NCI-H1417 (cell line): ENCODE measurements at places on chromosomes 1 and 21.
A peak's percentile ranks its signal among the peaks of the same experiment; 100 is the strongest.

DNA sequence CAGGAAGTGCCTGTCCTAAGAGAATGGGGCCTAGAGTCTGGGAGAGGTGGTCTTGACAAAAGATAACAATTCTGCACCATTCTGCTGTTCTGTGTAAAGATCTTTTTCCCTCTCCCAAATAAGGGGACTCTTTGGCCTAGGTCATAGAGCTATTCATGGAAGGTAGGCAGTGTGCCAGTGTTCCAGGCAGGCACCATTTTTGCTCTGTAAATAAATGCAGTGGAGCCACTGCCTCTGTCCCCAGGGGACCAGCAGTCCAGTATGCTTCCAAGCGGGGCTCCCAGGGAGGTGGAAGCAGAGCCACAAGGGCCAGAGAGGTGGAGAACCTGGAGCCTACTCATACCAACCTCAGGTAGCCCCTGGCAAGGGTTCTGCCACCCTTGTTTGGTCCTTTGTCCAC is 25.9 kb downstream of the KCNA2 start:
- DNase-seq: no peak

DNA sequence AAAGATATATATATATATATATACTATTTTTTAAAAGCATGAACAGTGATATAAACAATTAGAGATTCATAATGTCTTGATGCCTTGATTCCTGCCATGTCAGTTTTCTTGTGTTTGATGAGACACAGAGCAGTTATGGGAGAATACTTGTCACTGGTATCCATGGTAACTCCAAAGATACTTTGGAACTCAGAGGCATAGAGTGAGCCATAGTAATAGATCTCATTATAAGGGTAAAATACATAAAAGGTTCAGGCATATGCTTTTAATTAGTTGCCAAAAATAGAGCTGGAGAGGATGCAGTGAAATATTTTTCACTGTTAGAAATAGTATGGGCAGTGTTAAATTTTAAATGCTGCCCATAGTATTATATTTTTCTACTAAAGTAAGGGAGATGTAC is 134.1 kb downstream of the SYT14 start:
- peak; percentile 61 for DNase-seq

DNA sequence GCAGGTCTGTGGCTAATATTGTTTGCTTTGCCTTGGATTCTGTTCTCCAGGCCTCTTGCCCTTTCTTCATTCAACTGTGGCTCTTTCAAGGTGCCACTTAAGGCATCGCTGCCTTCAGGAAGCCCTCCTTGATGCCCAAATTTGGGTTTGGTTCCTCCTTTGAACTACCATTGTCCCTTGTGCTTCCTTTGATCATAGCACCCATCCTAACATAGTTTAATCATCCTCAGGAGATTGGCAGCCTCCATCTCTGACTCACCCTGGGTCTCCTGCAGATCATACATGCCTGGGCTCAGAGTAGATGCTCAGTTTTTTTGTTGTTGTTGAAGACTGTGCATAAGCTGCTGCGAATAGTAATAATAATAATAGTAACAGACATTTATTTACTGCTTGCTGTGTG is 54.4 kb upstream of the ACOT11 start:
- no peak for DNase-seq

DNA sequence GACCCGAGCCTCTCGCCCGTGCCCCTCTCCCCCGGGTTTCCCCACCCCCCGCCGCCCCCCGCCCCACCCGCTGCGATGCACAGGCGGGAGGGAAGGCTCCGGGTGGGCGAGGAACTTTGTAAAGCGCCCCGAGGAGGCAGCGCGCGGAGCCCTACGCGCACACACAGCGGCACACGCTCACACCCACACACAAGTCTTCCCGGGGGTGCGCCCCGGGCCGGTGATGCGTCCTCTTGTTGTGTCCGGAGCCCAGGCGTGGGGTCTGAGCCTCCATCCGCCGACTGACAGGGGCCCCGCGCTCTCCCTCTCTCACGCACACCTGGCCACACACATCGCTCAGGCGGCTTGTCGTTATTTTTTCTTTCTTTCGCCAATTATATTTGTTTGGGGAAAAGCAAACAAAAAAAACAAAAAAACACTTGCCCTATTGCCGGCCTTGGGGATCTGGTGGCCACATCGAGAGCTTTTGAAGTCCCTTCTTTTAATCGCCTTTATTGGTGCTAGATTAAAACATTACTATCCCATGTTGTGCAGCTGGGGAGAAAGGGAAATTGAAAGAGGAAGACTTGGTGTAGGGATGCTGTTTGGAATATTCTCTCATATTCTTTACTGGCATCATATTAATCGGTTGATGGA is 770 bp downstream of the NTNG1 start:
- peak; percentile 91 for DNase-seq

DNA sequence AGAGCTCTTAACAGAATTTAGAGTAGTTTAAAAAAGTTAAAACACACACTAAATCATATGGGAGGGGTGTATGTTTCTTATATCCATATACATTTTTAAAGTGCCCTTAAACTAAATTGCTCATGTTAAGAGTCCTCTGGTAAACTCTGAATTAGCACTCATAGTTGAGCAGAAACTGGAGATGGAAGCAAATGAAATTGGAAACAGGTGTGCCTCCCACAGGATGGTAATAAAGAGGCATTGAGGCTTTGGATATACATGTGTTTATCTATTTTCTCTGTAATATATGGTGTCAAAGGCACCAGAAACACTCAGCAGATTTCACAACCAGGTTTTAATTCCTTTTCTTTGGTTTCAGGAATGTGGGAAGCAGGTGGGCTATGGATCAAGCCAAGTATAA is 188.6 kb downstream of the HS2ST1 start:
- peak; percentile 16 for DNase-seq

DNA sequence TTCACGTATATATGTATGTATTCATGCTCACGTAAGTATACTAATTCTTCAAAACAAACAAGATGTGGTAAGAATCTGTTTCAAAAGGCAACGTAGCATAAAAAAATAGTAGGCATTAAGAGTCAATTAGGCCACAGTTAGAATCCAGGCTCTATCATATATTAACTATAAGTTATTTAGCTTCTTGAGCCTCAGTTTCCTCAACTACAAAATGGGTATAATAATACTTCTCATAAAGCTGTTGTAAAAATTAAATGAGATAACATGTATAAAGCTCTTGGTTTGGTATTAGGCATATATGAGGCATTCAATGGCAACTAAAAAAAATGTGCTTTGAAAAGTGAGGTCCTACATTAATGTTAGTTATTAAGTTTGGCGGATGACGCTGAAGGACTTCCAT is 9.2 kb downstream of the B3GALNT2 start:
- no peak for DNase-seq

DNA sequence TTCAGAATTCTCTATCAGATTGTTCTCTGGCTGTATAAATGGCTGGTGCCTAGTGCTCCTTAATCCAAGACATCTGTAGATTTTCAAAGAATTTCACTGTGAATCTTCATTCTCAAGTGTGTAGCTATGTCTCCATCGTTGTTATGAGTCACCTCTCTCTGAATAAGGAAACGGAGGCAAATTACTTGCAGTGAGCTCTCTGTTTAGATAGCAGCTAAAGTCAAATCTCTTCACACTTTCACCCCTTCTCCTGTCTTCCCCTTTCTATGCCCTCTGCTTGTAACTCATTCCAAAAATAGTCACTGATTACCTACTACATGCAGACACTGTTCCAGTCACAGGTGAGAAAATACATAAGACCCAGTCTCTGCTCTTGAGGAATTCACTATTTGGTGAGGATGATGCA is 39.7 kb downstream of the CHML start:
- DNase-seq: no peak

DNA sequence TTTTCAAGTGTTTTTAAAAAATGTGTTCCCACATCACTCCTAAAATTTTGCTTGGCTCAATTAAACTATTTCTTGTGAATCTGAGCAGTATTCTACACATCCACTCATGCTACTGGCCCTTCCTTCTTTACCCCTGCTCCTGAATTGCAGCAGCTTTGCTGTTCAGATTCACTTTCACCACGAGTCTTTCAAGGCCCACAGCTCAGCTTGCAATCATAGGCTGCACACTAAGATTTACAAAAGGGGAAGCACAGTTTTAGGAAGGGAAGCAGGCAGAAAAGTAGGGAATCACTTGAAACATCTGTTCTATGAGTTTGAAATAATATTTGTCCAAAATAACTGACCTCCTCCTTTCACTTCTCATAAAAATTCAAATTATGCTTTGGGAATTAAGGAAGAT is 70.9 kb upstream of the EDEM3 start:
- no peak for DNase-seq

DNA sequence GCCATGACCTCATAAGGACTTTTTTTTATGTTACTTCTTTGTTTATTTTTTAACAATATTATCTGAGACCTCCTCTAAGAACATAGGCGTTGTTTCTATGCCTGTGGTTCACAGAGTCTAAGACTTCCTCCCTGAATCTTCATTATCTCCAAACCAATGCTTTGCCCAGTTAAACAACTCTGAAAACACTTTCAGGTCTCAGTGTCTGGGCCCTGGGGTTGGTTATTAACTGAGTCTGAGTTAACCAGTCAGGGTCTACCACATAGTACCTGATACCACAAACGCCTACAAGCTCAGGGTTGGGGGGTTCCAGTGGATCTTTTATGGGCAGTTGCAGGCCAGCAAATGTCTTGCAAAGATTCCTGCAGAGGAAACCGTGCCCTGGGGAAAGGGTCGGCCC is 138.2 kb downstream of the AJAP1 start:
- no peak for DNase-seq

DNA sequence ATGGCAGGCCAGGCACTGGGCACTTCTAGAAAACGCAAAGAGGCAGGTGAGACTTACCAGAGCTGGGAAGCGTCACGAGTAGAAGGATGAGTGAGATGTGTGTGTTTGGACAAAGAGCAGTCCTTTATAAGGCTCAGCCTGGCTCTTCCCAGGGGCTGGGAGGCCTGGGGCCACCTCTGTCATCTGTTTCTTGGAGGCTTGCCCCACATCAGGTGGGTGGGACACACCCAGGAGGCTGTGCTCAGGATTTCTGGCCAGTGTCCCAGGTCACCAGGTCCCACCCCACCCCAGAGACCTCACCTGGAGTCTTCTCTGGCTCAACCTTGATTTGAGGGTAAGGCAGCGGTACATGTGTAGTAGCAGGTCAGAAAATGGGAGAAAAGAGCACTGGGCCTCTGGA is at the start of gene S100A7:
Gene S100A7 (minus strand): TSS at position 101 of the 400 bp plus-strand sequence. CDS start 1,638 bp downstream, outside the sequence.
- no peak for DNase-seq

- DNase-seq: no peak
Measured at GRCh38 chr1:9691691-9692090, 40.2 kb downstream of the PIK3CD start.

GRCh38 chr1:109191891-109192290 is 21.8 kb upstream of the SARS1 start:
- DNase-seq: no peak

DNA sequence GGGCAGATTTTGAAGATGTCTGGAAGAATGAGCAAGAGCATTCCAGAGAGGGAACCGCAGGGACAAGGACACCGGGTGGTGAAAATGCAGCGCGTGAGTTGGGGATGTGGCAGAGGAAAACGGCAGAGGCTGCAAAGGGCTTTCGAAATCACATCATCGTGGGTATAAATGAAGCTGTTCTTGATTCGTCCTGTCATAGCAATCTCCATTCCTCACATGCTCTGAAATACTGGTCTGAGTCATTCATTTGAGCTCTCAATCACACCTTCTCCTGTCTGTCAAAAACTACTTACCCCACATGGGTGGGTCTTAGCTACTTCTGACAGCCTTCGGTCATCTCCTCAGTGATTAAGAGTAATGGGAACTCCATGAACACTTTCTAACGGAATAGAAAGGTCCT is 81.5 kb downstream of the ERG start:
- DNase-seq: no peak

DNA sequence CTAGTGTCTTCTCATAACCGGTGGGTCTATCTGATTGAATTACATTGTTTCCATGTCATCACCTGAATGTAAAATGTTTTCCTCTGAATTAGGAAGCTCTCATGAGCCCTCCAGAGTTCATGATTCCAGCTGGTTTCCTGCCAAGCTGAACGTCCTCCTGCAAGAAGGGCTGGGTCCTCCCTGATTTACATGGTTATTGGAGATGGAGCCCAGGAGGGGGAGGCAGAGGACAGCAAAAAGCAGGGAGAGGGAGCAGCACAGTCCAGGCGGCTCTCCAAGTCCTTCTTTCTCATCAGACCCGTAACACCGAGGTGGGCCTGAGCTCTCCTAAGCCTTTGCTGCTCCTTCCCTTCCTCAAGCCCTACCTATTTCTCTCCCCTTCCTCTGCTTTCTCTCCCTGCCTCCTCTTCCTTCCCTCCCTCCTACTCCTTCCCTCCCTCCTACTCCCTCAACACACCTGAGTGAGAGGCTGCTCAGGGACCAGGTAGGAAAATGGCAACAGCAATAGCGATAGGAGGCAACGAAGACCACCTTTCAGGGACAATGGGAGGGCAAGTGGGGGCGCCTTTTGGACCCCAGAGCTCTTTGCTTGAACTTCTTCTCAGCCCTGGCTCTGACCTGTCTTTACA is 265.9 kb downstream of the PRDM2 start:
- DNase-seq: peak; percentile 27

- no peak for DNase-seq
Measured at GRCh38 chr1:42723511-42723910, 16.5 kb downstream of the CLDN19 start.

GRCh38 chr1:168312718-168313604 is 32.3 kb downstream of the TBX19 start:
- no peak for DNase-seq

DNA sequence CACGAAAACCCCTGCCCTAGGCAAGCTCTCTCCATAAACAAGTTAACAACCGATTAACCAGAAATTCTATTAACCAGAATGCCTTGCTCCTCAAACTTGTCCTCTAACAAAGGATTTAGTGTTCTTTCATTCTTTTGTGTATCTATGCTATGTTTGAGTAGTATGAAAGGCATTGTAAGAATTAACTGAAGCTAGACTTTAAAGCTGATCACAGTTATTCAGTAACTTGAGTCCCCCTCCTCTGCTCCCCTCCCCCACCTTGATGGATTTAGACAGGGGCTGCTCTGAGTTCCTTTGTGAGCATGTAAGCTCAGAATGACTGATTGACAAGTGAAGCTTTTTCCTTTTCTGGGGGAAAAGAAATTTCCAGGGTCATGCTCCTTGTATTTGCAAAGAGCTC is 257.6 kb downstream of the TTLL7 start:
- no peak for DNase-seq

GRCh38 chr1:118963456-118964430 is 24.4 kb downstream of the TBX15 start:
- DNase-seq: no peak

GRCh38 chr1:14980621-14981218 is 172.8 kb upstream of the TMEM51 start:
- no peak for DNase-seq

DNA sequence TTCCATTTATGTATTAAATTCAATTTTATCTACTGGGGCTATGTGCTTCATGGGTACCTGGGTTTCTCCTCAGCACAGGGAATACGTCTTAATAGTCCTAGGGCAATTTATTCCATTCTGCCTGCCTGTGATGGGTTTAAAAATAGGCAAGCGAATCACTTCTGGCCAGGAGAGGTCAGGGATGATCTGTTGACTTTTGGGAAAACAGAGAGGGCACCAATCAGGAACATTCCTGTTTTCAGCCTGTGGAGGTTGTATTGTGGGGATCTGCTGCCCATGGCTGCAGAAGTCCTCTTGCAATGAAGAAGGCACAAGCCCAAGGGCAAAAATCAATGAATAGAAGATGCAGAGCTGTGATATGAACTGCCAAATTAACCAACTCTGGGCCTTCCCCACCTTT is 303.1 kb downstream of the CTH start:
- DNase-seq: peak; percentile 21

GRCh38 chr1:40224040-40224439 is 23.7 kb upstream of the TMCO2 start:
- DNase-seq: no peak
